ENCODE measurements at places on chromosomes 11 and 22.

DNA sequence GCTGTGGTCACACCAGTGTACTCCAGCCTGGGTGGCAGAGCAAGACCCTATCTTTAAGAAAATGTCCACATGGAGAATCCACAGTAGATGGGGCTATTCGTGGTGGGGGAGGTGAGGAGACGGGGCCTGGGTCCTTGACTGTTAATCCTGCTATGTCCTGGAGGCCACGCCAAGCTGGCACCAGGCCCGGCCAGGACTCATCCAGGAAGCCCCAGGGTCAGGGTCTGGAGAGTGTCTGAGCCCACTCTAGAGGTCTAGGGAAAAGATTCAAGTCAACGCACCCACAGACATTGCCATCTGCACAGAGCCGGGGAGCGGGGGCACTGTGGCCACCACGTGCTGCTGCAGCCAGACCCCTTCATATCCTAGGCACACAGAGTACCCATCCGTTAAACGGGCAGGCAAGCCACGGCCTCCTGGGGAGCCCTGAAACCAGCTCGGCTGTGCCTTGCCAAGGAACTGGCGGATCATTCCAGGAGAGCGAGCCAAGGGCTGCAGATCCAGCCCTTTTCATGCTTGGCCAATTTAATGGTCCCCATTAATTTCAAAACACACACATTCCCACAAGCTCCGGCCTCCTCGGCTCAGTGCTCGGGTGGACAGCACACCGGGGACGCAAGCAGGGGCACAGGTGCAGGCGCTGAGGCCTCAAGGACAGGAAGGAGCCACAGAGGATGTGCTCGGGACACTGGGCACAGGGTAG, 24.7 kb downstream of the MACROD1 start:
- no peak for DNase-seq

- DNase-seq, result no peak
Observed at GRCh38 chr11:132999516-132999915, 532.8 kb downstream of the OPCML start.

GRCh38 chr11:19075636-19076035, 15.1 kb upstream of the MRGPRX2 start:
- DNase-seq, result no peak

- DNase-seq, result peak; percentile 86
Observed at GRCh38 chr11:68303083-68303482, 9.3 kb upstream of the LRP5 start.

DNA sequence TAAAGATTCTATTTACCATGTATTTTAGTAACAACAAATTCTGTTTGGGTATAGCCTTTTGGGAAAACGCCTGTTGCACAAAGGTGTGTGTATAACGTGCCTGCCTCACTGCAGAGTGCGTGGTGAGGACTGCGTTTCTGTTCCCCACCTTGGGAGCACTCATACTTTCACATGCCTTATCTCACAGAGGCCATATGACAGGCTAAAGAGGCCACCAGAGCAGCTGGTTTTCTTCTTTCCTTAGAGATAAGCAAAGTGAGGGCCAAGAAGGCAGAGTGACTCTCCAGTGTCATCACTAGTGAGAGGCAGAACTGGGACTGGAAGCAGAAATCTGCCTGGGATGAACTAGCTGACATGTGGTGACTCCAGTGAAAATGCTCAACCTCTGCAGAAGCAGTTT, 369.2 kb upstream of the NARS2 start:
- no peak for DNase-seq

- peak; percentile 61 for DNase-seq
Observed at GRCh38 chr11:64263021-64263946, 12.0 kb downstream of the PLCB3 start.

GRCh38 chr11:2142762-2143202, 3.6 kb upstream of the IGF2 start:
- DNase-seq, result no peak

DNA sequence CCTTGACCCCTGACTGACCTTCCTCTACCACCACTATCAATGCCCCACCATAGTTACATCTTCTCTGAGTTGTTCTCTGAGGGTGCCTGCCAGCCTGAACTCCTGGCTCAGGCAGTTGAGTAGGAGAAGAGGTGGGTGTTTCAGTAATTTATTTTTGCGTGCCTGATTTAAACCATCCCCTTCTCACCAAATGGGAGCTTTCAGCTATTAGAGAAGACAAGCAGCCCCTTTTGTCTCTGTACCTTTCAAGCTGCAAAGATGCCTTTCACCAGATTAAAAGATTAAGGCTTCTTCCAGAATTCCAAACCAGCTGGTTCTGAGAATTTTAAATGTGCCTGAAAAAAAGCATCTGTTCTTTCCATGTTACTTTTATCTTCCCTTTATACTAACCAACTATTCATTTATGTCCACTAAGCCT, 223.8 kb downstream of the FAM76B start:
- no peak for DNase-seq

DNA sequence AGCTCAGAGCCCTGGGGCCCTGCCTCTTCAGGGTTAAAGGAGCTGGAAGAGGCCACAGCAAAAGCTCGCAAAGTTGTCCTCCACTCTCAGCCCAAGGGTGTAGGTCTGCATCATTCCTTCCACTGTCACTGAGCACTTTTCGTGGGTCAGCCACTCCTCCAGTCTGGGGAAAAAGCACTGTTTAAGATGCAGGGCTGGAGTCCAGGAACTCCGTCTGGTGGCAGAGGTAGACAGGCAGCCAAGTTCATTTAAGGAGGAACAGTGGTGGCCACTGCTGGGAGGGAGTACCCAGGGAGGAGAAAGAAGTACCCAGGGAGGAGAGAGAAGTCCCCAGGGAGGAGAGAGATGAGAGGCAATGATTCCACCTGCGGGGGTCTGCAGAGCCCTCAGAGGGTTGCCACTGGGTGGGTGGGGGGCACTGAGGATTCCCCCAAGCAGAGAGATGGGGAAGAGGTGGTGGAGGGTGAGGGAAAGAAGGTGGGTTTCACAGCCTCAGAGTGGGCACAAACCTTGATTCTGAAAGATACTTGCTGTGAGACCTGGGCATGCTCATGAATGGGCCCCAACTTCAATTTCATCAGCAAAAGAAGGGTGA, 70.0 kb upstream of the B3GAT1 start:
- DNase-seq, result no peak

- DNase-seq, result no peak
Observed at GRCh38 chr22:17152340-17152739, 6.7 kb downstream of the HDHD5 start.

GRCh38 chr11:92302770-92303169, 78.2 kb downstream of the FAT3 start:
- no peak for DNase-seq

DNA sequence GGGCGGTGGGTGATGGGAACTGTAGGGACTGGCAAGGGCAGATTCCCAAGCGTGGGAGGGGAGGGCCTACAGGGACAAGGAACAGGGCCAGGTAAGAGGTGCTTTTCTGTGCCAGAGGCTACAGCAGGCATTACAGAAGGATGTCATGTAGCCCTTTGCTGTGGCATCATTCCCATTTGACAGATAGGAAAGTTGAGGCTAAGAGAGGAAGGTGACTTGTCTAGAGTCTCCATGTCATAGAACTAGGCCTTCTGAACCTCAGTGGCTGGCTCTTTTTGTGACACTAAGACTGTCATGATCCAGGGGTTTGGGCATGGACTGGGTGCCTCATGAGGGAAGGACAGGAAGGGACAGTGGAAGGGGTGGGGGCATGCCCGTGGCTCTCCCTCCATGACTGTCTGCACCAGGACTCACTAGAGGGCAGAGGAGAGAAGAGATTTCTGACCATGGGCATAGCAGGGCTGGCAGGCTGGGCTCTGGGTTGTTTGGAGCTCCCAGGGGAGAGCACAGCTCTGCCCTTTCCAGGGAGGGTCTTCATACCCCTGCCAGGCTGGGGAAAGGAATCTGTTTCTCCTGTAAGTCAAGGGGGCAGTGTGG, 3.2 kb downstream of the MMP11 start:
- no peak for DNase-seq

DNA sequence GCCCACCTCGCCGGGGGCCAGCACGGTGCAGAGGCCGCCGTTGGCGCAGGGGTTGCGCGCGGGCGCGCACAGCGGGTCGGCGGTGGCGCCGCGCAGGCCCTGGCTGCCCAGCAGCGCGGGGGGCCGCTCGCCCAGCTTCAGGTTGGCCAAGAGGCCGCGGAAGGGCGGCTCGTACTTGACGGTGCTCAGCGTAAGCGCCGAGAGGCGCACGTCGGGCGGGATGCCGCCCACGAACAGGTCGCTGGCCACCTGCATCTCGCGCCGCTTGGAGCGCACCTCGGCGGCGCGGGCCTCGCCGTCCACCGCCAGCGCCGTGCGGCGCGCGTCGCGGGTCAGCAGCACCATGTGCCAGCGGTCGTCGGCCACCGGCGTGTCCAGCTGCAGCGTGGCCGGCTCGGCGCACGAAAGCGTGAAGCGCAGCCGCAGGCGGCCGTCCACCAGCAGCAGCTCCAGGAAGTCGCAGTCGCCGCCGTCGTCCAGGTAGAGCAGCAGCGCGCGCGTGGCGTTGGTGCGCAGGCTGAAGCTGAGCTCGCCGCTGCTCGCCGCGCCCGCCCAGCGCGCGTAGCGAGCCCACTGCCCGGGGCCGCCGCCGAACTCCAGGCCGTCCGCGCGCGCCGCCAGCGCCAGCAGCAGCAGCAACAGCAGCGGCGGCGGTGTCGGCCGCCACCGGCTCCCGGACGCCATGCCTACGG, 9.8 kb downstream of the NRXN2 start:
- no peak for DNase-seq

- DNase-seq, result no peak
Observed at GRCh38 chr22:49785841-49786471, 41.7 kb downstream of the BRD1 start.

GRCh38 chr22:24051568-24051967, 40.5 kb downstream of the CABIN1 start:
- DNase-seq, result no peak

DNA sequence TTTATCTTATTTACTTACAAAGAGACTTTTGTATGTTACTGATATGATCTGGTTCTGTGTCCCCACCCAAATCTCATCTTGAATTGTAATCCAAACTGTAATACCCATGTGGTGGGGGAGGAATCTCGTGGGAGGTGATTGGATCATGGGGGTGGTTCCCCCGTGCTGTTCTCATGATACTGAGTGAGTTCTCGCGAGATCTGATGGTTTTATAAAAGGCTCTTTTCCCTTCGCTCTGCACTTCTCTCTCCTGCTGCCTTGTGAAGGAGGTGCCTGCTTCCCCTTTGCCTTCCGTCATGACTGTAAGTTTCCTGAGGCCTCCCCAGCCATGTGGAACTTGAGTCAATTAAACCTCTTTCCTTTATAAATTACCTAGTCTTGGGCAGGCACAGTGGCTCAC, 42.4 kb upstream of the WNT7B start:
- DNase-seq, result no peak

- DNase-seq, result no peak
Observed at GRCh38 chr11:10164621-10165020, 129.4 kb downstream of the SBF2 start.

DNA sequence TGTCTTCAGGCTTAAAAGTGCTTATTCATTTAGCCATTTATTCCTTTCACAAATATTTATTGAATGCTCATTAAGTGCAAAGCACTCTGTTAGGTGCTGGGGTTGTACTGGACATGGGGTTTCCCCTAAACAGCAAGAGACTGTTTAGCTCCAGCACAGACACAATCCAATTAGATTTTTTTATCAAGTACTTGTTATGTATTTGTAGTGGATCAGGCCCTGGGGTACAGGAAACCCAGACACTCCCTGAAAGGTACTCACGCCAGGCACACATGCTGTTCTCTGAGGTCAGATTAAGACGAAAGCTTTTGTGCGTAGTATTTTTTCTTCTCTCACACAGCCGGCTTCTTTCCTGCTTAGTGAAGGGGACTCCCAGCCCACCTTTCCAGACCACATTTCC, 218.1 kb upstream of the PLET1 start:
- DNase-seq, result no peak

DNA sequence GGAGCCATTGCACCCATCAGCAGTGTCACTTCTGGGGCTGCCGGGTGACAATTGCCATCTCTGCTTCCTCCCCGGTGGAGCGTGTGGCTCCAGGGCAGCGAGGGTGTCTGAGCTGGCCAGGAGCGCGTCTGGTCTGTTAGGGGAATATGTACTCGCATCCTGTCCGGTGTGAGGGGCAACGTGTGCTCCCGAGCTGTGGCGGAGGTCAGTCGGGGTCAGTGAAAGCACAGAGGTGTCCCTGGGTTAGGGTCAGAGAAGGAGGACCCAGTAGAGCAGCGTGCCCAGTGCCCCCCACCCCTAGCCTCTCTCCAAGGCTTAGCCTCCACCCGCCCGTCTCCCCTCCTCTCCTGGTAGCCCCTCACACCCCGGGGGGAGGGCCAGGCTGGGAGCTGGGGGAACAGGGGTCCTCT, 1.5 kb downstream of the CLCF1 start:
- DNase-seq, result peak; percentile 13

- DNase-seq, result no peak
Observed at GRCh38 chr11:23769214-23769613, 727.6 kb upstream of the LUZP2 start.

GRCh38 chr11:84256618-84257017, 970.5 kb upstream of the CCDC90B start:
- no peak for DNase-seq

DNA sequence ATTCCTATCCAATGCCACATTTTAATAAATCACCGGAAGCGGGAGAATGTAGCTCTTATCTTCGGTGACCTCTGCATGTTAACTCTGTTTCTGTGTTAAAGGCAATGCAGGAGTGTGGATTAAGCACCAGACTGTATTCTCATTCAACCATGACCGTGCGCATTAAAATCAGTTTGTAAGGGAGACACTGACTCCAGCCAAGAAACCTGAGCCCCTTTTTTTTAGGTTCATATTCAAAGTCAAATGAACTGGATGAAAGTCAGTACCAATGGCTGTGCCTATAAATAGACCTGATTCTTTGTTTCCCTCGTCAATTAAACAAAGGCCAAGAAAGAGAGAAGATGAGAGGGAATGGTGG, 32.2 kb downstream of the C11orf91 start:
- no peak for DNase-seq

- peak; percentile 99 for DNase-seq
Observed at GRCh38 chr11:60910281-60910687, 3.7 kb upstream of the TMEM109 start.

- DNase-seq, result no peak
Observed at GRCh38 chr11:87137711-87138110, 100.0 kb downstream of the TMEM135 start.

DNA sequence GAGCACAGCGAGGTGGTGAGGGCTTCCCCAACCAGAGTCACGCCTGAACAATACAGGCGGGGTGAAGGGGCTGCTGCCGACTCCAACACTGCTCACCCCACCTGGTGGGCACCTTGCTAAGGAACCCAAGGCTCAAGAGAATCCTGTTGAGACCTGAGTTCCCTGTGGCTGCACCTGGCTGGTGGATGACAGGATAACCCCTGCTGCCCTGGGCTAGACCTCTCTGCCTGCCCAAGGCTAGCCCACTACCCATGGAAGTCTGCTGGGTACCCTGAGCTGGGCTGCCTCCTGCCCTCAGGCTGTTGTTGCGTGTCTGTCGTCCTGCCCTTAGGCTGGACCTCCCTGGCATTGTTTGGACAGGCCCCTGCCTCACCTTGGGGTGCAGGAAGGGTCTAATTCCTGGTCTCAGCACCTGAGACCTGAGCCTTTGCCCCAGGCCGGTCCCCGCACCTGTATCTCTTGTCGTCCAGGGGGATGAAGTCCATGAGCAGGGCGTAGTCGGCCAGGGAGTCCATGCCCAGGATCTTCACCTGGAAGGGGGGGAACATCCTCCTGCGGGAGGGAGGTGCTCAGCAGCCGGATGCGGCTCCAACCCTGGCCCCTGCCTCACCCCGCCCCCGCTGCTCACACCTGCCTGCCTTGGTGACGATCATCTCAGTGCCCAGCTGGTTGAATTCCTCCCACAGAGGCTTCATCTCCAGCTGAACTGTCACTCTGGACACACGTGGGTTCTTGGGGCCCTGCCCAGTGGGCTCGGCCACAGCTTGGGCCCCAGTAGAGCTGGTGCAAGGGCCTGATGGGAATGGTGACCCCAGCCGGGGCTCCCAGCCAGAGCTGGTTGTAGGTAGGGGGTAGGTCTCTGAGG, 4.9 kb upstream of the NUDT8 start:
- no peak for DNase-seq

GRCh38 chr11:16603890-16604793, 134.3 kb upstream of the C11orf58 start:
- DNase-seq, result no peak

All from MV-4-11 (cell line).